ENCODE measurements at places on chromosomes 1 and 21.

DNA sequence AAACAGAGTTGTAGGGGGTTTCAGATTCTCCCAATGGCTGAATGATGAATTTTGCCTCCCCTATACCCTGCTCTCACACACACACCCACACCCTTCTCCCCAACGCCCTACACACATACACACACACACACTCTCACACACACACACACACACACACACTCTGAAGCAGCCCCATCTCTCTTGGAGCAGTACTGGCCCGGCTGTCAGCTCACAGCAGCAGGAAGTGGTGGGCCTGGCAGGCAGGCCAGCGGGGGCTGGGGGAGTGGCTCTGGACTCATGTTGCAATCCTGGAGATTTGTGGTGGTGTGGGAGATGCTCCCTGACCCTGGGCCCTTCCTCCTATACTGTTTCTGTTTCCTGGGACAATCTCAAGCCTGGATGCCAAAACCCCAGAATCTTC is 2.2 kb downstream of the IKBKE start:
- no peak for DNase-seq

DNA sequence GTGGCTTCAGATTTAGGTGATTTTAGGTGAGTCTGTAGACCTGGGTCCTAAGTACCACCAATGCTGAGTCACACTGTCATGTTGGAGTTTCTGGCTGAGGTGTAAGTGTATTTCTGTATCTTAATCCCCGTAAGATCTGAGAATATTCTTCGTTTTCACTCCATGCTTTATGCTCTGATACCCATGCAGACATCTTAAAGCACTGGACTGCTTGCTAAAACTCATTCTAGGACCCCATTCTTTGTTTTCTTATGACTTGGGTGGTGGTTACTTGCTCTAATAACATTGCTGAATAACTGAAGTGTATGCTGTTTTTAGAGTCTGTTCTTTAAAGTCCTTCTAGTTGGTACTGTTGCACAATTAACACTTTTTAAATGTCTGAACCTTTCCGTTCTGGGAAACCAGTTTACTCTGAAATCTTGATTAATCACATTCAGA is 36.6 kb downstream of the CDC42 start:
- no peak for DNase-seq

DNA sequence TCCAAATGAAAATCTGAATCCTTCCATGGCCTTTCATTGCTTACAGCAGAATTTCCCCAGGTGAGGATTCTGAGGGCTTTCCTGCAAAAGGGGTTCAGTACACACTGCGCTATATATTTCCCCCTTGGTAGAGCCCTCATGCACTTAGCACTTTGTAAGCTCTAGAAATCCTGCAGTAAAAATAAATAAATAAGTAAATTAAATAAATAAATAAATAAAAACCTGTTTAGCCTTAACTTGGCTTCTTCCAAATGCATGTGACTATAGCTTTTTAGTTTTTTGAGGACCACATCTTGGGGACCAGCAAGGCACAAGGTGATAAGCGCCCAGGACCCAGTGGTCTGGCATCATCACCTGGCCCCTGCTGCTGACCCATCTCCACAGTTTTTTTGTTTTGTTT is 3.2 kb upstream of the BMP8B start:
- no peak for DNase-seq

- DNase-seq, result no peak
Observed at GRCh38 chr1:30450148-30450817, 273.1 kb downstream of the MATN1 start.

- no peak for DNase-seq
Observed at GRCh38 chr1:26887125-26887524, 3.0 kb downstream of the GPN2 start.

DNA sequence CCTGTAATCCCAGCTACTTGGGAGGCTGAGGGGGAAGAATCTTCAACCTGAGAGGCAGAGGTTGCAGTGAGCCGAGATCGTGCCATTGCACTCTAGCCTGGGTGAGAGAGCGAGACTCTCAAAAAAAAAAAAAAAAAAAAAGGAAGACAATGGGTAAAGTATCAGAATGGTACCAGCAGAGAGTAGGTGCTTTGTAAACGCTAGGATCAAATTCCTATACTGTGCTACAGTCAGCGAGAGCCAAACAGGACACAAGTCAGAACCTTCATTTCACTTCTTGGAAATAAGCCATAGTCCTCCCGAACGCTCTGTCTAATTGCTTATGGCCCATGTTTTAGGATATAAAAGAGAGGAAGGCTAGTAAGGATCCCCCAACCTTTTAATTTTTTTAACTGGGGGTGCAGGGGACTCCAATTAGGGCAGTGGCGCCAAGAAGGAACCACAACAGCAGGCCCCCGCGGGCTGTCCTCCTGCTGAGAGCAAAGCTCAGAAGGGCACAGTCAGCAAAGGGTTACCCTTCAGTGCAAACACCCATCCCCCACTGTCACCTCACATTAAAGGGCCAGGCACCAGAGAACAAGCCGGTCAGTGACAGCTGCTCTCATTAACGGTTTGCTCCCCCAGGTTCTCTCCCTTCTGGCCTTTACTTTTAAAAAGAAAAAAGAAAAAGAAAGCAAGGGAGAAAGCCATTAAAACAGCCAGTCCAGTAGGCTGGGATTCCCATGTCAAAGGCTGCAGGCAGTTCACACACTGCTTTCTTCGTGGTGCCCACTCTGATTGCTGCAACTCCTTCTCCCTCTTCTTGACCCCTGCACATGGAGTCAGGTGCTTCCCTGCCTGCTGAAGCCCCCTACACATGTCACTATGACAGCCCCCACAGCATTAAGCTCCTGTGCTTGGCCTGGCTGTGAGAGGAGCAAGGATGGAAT is 69.4 kb downstream of the PLPP3 start:
- DNase-seq, result no peak

DNA sequence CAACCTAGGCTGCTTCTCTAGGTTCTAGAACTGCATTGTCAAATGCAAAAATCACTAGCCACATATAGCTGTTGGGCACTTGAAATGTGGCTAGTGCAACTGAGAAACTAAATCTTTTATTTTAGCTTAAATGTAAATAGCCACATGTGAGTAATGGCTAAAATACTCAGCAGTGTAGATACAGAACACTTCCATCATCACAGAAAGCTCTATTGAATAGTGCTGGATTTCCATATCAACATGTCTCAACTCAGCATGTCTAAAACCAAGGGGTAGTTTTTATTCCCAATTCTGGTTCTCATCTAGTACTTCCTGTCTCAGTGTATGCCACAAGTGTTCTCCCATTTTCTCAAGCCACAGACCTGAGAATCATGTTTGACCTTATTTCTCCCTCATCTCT is 7.5 kb upstream of the TP53BP2 start:
- DNase-seq, result no peak

DNA sequence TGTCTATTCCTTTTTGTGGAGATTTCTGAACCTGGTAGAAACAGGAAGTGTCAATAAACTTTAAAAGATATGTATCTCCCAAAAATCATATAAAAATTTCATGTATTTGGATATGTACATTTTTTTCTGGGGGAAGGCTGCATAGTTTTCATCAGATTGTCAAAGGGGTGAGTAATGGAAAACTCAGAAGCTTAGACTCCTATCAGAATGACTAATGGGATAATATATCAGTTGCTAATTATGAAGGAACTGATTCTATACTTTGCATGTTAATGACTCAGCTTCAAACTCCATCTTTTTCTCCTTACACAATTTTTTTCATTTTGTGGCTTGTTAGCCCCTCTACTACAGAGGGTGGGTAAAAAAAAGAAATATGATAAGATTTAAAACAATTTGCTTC is 55.9 kb downstream of the GON4L start:
- no peak for DNase-seq

DNA sequence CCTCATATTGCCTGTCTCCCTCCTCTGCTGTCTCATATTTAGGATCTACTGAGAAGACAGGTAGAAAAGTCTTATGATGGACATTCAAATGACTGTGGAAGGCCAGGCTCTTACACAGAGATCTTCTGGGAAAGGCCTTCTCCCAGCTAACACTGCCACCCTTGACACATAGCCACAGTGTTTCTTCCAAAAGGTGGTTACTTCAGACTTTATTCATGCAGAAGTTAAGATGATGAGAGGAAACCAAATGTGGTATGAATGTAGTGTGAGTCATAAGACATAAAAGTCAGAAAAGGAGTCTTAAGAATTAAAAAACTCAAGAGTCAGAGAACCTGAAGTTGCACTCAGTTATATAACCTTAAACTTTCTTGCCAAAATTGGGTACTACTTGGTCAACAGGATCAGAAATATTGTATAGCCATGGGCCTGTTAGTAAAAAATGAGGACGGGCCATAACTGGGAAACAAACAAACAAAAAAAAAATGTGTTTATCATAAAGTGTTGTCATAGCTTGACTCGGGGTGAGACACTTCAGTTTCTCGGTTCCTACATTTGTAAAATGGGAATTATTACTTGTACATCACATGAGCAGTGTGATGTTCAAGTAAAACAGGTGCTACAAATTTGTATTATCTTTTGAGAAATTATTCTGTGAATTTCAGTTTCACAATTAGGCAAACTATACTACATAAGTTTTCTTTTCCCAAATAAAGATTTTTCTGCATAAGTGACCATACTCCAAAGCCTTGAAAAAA is 1.2 kb upstream of the DENND1B start:
- DNase-seq, result peak; percentile 13

DNA sequence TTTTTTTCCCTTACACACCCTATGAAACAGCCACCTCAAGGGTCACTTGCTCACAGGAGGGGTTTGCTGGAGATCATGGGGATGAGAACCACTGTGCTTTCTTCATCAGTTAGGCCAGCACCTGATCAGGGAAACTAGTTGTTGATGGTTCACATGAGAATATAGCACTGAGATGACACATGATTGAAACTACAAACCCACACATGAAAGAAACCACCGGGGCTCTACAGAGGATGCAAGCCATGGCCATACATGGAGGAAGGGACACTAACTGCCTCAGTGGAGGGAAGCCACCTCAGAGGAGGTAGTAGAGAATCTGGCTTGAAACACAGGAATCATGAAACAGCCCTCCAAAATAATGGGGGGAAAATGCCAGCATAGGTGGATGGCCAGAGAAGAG is 63.2 kb downstream of the PRKAB2 start:
- DNase-seq, result no peak

GRCh38 chr1:238582816-238583215 is 692.1 kb upstream of the ZP4 start:
- DNase-seq, result no peak

GRCh38 chr1:157167437-157167836 is 29.2 kb upstream of the ETV3 start:
- no peak for DNase-seq

DNA sequence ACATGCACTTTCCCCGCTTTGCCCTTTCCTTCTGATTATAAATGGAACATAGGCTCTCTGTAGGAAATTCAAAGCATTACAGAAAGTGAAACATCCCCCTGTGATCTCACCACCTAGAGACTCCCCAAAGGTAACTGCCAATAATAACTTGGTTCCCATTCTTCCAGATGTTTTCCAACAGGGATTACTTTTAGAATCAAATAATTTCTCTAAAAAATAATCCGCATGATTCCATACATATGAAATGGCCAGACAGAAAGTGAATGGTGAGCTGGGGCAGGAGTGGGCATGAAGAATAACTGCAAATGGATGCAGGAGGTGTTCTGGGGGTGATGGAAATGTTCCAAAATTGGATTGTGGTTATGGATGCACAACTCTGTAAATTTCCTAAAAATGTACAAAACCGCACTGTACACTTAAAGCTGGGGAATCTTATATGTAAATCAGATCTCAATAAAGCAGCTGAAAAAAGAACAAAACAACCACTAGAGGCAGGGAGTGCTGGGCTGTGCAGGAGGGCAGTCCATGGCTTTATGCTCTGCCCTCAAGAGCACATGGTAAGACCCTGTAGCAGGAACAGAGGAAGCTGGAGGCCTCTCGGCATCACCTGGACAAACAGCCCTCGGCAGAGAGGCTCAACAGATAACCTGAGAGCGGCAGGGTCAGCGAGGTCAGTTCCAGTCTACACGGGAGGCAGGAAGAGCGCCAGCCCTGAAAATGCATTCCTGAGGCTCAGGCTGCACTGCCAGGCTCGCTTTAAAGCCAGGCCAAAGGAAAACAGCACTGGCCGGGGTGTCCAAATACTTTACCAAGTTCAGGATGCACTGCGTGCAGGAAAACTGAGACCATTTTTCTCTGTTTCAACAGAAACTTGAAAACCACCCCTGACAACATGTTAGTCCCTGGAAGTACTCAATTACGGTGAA is 39.7 kb downstream of the CAPZB start:
- DNase-seq, result no peak

GRCh38 chr1:80542231-80542630 is 1258.5 kb upstream of the ADGRL2 start:
- DNase-seq, result no peak

- no peak for DNase-seq
Observed at GRCh38 chr1:108541861-108542260, 18.0 kb upstream of the EEIG2 start.

GRCh38 chr1:48017716-48018115 is 20.5 kb upstream of the TRABD2B start:
- DNase-seq, result no peak

- DNase-seq, result no peak
Observed at GRCh38 chr1:27491748-27492700, 2.1 kb upstream of the WASF2 start.

DNA sequence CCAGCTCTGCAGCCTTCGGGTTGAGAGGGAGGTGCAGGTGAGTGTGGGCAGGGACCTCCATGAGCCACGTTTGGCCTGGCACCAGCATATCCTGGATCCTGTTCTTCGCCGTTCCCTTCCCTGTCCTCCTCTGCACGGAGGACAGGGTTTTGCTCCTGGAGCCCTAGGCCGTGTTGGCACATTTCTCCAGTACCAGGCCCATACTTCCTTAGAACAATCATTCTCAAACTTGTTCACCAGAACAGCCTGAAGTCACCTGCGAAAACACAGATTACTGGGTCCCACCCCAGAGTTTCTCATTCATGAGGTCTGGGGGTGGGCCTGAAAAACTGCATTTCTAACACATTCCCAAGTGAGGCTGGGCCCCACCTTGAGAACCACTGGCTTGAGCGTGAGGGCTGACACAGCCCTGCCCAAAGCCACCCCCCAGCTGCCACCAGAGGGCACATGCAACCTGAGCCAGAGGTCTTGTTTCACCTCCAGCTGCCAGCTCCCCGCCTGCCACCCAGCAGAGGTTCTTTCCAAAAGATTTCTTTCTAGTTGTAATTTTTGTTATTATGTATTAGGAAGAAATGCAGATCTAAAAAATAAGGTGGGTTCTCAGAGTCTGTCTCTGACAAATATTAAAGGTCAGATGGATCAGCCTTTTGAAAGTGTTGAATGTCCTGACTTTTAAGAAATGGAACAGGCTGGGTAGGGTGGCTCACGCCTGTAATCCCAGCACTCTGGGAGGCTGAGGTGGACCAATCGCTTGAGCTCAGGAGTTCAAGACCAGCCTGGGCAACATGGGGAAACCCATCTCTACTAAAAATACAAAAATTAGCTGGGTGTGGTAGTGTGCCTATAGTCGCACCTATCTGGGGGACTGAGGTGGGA is 39.6 kb upstream of the LDLRAP1 start:
- DNase-seq, result peak; percentile 64

GRCh38 chr21:36183144-36183795 is 26.6 kb downstream of the DOP1B start:
- DNase-seq, result no peak

DNA sequence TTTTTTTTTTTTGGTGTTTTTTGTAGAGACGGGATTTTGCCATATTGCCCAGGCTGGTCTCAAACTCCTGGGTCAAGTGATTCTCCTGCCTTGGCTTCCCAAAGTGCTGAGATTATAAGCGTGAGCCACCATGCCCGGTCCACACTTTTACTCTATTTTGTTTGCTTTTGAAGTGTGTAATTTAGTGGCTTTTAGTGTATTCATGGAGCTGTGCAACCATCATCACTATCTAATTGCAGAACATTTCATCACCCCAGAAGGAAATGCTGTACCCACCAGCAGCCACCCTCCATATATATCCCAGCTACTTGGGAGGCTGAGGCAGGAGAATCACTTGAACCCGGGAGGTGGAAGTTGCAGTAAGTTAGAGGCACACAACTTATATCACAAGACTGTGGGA is 136.9 kb upstream of the ERRFI1 start:
- DNase-seq, result no peak

Measured in stimulated activated CD4-positive, alpha-beta T cell treated with anti-CD3 and anti-CD28 coated beads, Interleukin-12 subunit alpha, Interleukin-12 subunit beta, amount 100 ng/mL, for 4 hours (primary cell).